Right lobe of liver (tissue), 6 donors: ENCODE measurements at places on chromosomes 6 and 20. TPM values are rescaled to one million over a fixed set of nuclear protein-coding genes. Genes with fewer than 3 reads are reported as not detected.

DNA sequence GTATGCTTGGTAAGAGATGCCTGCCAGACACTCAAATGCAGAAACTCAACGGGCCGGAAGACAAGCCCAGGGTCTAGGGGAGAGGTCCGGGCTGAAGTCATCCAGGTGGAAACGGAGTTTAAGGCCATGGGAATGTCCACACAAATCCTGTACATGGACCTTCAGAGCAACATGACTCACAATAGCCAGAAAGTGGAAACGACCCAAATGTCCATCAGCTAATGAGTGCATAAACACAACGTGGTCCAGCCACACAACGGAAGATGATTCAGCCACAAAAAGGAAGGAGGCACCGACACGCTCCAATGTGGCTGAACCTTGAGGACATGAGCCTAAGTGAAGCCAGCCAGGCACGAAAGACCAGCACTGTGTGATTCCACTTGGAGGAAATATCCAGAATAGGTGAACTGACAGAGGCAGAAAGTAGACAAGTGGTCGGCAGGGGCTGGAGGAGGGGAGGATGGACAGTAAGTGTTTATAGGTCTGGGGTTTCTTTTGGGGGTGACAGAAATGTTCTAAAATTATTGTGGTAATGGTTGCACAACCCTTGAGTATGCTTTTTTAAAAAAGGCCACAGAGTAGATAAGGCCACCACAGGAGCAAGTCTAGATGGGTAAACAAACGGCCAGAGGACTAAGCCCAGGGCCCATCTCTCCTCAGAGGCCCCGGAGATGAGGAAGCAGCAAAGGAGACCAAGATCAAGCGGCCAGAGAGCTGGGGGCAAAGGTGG lies 105.6 kb downstream of the PREX1 start:
- no peak for DNase-seq

DNA sequence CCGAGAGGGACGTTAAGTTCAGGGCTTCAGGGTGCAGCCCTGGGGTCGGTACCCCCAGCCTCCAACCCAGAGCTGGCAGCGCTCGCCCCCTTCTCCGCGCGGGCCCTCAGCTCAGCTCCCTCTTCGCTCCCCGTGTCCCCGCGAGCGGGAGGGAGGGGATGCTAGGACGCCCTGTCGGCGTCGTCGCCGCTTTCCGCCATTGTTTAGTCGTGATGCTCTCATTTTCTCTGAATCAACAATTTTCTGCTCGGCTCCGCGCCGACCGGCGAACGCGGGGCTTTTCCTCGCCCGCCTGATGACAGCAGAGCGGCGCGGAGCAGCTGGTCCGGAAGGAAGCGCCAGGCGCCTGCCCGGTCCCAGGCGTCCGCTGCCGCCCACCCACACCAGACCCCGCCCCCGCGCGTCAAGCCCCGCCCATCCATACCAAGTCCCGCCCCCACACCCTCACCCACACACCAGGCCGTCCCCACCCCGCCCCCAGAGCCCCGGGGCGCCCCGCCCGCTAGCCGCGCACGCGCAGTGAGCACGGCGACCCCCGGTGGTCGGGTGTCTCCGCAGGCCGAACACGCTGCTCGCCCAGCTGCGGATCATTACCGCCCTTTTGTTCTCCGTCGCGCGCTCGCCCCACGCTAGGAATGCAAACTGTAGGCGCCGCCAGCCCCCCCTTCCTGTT lies 50.1 kb upstream of the SLC32A1 start:
- DNase-seq: no peak

- no peak for DNase-seq
These were observed 253.8 kb downstream of the TBC1D7 start for GRCh38 chr6:13074415-13075140.

DNA sequence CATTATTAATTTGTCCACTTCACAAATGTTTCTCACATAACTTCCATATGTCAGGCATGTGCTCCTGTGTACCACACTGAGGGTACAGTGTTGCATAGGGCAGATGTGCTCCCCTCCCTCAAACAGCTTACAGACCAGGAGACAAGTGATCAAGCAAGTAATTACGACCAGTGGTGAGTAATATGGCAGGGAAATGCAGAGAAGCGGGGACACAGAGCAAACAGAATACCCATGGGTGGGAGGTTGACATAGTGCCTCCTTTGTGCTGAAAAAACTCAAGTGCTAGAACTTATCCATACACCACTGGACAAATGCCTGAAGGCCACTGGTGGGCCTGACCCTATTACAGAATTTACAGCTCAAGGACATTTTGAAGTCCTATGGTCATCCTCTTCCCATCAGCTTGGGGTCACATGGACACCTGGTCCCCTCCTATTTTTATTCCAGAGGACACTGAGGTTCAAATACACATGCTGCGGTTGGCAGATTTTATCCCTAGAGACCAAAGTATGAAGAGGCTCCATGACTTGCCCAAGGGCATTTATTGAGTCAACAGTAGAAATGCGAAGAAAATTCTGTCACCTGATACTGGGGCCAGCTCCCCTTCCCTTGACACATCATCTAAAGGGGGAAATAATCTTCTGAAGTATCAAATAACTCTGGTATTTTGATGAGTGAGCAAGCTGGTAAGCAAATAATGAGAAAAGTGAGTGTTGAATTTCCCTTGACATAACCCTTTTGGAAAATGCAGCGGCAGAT lies 116.6 kb downstream of the QRSL1 start:
- DNase-seq: no peak

- no peak for DNase-seq
These were observed 483.8 kb upstream of the CDH4 start for GRCh38 chr20:60768216-60768615.

- DNase-seq: no peak
These were observed 38.8 kb upstream of the FOXA2 start for GRCh38 chr20:22623211-22623610.

DNA sequence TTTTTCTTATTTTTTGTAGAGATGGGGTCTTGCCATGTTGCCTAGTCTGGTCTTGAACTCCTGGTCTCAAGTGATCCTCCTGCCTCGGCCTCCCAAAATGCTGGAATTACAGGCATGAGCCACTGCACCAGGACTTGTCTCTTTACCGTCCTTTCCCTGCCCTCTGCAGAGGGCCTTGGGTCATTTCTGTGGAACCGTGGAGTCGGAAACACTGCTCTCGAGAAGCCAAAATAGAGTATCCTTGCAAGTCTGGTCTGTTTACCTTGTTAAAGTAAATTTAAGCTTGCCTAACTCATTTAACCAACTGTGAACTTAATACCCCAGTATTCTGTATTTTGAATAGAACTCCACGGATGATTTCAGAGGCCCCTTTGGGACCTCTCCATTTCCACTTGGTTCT lies 51.4 kb downstream of the KDM1B start:
- no peak for DNase-seq

DNA sequence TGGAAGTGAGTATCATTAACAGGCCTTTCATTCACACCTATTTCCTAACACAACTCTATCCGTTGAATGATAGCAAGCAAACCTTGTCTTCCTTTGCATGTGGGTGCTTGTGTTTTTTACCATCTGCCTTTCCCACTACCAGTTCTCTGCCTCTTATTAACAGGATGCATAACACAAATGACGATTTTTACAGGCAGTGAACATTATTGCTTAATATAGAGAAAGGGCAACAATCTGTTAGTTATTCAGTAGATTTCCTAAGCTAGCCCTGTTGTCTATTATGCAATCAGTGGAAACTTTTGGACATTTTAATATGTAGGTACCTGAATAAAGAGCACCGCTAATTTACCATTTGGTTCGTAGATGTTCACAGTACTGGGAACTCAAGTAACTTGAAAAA lies 348.8 kb upstream of the PLCB4 start:
- no peak for DNase-seq

DNA sequence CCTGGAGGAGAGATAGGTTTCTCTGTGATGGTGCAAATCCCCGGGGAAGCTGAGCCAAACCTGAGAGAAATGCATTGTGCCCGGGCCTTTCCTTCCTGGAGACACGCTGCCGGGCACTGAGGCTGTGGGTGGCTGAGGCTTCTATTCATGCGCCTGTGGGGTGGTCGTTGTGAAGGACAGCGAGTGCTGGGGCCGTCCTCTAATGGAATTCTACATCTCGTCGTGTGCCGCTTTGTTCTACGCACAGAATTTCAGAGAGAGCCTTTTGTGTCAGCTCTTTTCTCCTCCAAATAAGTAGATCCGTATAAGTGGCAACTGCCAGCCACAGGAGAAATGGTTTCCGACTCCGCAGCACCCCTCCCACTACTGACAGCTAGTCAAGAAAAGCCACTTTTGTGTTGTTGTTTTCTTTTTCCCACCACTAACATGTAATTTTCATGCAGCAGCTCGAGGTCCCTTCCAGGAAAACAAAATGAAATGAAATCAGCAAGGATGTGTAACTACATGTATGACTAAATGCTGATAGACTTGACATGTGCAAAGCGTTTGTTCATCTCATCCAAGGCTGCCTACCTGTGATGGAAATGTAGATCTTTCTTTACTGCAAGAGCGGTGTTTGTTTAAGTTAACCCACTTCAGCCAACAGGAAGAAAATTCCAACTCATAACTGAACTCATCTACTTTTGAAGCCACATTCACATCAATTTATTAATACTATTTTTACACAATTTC lies 26.4 kb upstream of the PXDC1 start:
- no peak for DNase-seq

DNA sequence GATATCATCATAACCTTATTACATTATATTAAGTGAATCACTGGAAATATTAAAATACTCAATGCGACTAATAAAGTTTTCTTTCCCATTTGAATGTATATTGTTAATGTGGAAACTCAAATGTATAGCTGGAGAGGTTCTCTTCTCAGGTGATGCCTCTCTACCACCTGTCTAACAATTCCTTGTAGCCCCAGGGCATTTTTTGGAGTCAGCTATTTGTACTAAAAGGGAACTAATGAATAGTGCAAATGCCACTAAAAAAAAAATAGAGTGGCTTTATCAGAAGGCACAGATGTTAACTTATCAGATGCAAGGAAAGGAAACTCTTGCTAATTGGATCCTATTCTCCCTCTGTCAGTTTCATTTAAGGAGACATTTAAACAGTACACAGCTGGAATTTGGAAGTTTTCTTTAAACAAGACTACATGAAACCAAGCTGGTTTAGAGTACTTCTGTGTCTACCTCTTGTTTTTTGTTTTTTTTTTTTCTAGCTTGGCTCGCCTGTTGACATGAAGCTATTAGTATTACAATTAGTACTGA lies 897.0 kb upstream of the SLC35B3 start:
- no peak for DNase-seq

DNA sequence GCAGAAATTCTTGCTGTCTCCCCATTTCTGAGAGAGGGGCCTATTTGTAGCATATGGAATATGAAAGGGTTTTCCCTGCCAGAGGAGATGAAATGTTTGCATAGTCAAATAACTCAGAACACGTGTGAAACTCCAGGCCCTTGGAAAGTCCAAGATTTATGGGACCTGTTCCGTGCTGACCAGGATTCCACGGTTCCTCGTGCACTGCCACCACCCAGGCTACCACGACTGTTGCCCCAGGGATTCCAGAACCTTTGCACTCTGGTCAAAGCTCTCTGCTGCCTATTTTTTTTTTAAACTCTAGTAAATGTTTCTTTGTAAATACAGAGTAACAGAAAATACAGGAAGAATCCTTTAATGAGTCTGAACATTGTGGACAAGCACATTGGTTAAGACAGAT lies 35.0 kb downstream of the MYLK4 start:
- DNase-seq: no peak

GRCh38 chr20:32894026-32894483 lies 35.3 kb downstream of the EFCAB8 start:
- no peak for DNase-seq

GRCh38 chr6:150905769-150906168 lies 40.3 kb downstream of the MTHFD1L start:
- no peak for DNase-seq

- no peak for DNase-seq
These were observed 106.5 kb upstream of the TIAM2 start for GRCh38 chr6:154888421-154889295.

Gene SLC32A1
- not detected for total RNA-seq

Gene HDGFL1
- not detected for total RNA-seq

Gene RFX6
- not detected for total RNA-seq

Gene IRAK1BP1
- total RNA-seq: 1.1 TPM

Gene RRAGD
- 13.5 TPM for total RNA-seq
